Cerebellum (tissue), 4 donors: ENCODE measurements at places on chromosomes 7 and 10. TPM values are rescaled to one million over a fixed set of nuclear protein-coding genes. Genes with fewer than 3 reads are reported as not detected.

The CDK1 gene
- total RNA-seq, result 46.9 TPM

The CLCN1 gene
- total RNA-seq, result not detected

The ADRA2A gene
- total RNA-seq, result 8.5 TPM

The AMZ1 gene
- 2.4 TPM for total RNA-seq

The GPR37 gene
- total RNA-seq, result 10.7 TPM

The TAS2R38 gene
- not detected for total RNA-seq

The C10orf95 gene
- not detected for total RNA-seq

The DGKI gene
- 79.2 TPM for total RNA-seq

The CRTAC1 gene
- 15.5 TPM for total RNA-seq

The PBLD gene
- 12.8 TPM for total RNA-seq

The EN2 gene
- 11.9 TPM for total RNA-seq

The NPSR1 gene
- 4.4 TPM for total RNA-seq

The FOXP2 gene
- 228 TPM for total RNA-seq

The GHRHR gene
- total RNA-seq, result 4.3 TPM

The SFMBT2 gene
- 51.0 TPM for total RNA-seq

The PIK3CG gene
- total RNA-seq, result 1.9 TPM

The UCN3 gene
- 0.27 TPM for total RNA-seq

The COBL gene
- 3.8 TPM for total RNA-seq

The TMEM273 gene
- total RNA-seq, result 2.8 TPM

The ELFN1 gene
- 6.5 TPM for total RNA-seq

The RNF133 gene
- 7.3 TPM for total RNA-seq

The BZW2 gene
- total RNA-seq, result 65.6 TPM

The SLC39A12 gene
- total RNA-seq, result 0.54 TPM

The PRTFDC1 gene
- total RNA-seq, result 24.3 TPM

The SPDYE6 gene
- not detected for total RNA-seq
